Activated T-helper 1 cell treated with anti-CD3 and anti-CD28 coated beads, Interleukin-2, amount 50 U/mL, for 16 hours (primary cell): ENCODE measurements at places on chromosomes 4 and X.
A peak's percentile ranks its signal among the peaks of the same experiment; 100 is the strongest.

DNA sequence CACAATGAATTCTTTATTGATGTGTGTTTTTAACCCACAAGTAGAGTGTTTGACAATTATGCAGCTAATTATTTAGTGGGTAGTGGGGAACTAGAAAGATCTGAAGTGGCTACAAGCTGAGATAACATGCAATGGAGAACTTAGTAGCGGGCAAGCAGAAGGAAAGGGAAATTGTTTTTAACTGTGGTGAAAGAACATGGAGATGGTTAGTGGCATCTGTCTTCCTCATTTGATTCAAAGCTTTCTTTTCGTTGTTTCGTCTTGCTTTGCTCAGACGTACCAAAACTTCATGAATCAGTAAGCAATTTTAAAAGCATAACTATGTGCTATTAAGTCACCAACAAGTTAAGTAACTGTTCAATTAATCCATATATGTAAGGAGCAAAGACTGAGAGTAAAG lies 169.9 kb downstream of the BANK1 start:
- DNase-seq: no peak

GRCh38 chr4:127140306-127140705 lies 492.5 kb upstream of the INTU start:
- no peak for DNase-seq

GRCh38 chr4:184288451-184289178 lies 70.9 kb upstream of the ENPP6 start:
- DNase-seq: no peak

- DNase-seq: no peak
These were observed 102.2 kb downstream of the MXRA5 start for GRCh38 chrX:3244203-3244743.

GRCh38 chrX:106862972-106863688 lies 40.0 kb downstream of the RIPPLY1 start:
- no peak for DNase-seq

DNA sequence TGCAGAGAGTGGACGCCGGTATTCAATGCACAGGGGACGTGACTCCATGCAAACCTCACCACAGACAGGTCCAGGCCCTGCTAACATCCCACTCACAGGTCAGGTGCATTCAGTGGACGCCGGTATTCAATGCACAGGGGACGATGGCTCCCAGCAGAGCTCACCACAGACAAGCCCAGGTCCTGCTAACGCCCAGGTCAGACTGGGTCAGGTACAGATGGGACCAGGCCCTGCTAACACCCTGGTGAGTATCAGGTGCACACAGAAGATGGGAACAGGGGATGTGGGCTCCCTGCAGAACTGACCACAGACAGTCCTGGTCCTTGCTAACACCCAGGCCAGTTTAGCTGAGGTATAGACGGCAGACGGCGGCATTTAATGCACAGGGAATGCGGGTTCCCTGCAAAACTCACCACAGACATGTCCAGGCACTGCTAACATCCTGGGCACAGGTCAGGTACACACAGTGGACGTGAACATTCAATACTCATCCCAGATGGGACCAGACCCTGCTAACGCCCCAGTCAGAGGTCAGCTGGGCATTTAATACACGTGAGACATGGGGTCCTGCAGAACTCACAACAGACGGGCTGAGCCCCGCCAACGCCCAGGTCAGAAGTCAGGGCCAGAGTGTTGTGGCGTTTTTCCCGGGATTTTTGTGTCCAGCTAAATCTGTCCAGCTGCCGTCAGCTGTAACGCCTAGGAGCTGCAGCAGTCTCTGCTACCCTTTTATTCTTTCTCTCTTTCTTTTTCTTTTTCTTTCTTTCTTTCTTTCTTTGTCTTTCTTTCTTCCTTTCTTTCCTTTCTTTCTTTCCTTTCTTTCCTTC lies 99.2 kb downstream of the SHOX start:
- DNase-seq: no peak

- DNase-seq: no peak
These were observed 98.1 kb upstream of the EGFL6 start for GRCh38 chrX:13471269-13471668.

- DNase-seq: no peak
These were observed 18.8 kb upstream of the TBC1D8B start for GRCh38 chrX:106783716-106784115.

DNA sequence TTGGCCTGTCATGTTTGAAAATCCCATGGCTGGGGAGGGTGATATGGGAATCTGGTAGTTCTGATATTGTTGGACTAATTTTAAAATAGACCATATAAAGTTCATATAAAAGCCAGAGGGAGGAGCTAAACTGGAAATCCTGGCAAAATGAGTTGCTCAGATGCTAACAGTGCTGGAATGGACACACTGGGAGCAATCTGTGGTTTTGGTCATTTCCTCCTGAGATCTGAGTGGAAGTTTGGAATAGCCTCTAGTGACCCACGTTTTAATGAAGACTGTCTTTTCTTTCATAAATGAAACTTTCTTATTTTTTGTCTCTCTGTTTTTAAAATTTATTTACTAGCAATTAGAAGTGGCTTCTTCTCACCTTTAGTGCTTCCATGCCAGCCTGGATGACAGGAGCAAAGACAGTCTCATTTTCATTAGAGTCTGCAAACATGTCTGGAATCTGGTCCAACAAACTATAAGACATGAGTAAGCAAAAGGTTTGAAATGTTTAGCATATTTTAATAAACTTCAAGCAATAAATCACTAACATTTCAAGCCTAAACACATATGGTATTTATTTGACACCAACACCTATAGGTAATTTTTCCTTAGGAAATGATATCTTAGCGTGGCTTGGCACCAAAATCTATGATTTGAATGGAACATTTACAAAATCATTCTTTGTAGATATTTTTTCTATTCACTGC lies 66.6 kb downstream of the METTL14 start:
- DNase-seq: no peak

DNA sequence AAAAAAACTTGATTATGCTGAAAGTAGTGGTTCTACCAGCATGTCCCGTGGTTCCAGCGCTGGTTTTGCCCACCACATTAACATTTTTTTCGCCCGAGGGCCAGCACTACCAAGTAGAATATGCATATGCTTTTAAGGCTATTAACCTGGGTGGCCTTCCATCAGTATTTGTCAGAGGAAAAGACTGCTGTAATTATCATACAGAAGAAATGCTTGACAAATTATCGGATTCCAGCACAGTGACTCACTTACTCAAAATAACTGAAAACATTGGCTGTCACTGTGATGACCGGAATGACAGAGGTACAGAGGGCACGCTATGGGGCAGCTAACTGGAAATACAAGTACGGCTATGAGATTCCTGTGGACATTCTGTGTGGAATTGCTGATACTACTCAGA lies 34.6 kb downstream of the PRPS2 start:
- no peak for DNase-seq

- peak; percentile 10 for DNase-seq
These were observed at the start of gene FGD1 for GRCh38 chrX:54495814-54496516. Gene FGD1 (minus strand): TSS chrX:54496234. CDS start chrX:54495432, 802 bp downstream.

GRCh38 chrX:73563738-73564068 lies 706 bp downstream of the CHIC1 start:
- no peak for DNase-seq
